ENCODE measurements at places on chromosomes 12 and 14.

- DNase-seq, result no peak
Measured at GRCh38 chr14:95518045-95518751, 1.7 kb upstream of the SYNE3 start.

DNA sequence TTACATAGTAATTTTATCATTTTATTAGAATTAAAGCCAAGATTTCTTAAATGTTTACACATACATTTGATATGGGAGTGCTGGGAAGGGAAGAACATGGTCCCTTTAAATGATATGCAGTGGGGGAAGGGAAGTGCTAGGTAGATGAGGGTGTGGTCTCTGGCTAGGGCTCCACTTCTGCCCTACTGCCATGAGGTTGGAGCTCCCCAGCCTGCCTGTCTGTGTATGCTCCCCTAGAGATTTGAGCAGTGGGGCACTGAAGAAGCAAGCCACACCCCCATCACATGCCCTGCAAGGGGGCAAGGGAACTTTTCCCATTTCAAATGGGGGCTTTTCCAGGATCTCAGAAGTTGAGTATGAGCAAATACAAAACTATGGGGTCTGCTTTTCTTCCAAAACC, 25.5 kb downstream of the CLECL1 start:
- no peak for DNase-seq

DNA sequence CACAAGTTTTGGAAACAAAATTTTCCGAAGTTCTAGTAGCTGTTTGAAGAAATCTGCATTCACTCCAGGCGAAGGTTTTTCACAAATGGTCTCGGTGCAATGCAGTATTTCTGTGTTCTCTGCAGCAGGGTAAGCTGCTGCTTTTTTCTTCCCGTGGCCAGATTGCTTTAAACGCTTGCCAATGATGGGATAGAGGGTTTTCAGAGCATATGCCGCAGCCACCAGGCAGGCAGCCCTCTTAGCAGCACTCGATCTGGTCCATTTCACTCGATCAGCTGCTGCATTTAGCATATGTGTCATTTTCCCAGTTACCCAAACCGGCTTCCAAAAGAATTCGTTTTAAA, 315 bp downstream of the ABCD2 start:
- no peak for DNase-seq

DNA sequence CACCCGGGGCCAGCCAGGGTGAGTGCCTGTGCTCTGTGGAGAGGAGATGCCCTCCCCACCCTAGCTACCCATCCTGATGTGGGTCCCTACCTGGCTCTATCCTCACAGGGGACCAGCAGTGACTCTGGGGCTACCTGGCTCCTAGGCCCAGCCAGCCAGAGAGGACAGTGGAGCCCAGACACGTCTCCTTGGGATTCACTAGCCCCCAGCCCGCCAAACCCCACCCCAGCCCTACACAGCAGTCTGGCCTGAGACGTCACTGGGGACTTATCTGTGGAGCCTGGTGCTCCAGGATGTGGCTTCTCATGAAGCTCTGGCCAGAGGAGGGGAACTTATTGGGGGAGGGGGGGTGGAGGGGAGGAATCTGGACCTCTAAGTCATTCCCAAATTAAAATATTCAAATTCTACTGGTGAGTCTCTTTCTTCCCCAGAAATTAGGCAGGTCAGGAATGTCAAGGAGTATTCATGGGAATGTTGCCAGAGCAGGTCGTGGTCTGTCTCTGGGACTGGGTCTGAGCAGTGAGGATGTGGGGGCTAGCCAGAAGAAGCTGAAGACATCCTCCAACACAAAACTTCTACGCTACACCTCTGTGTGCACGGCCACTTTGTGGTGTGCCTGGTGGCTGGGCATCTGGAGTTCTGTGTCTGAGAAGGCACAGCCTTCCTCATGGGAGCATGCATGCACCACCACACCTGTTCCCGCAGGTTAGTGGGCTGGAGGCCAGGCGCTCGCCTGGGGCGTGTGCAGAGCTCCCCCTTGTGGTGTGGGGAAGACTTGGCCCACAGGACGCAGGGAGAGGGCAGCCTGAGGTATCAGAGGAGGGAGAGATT, 2.7 kb downstream of the CMTM5 start:
- DNase-seq, result peak; percentile 40

DNA sequence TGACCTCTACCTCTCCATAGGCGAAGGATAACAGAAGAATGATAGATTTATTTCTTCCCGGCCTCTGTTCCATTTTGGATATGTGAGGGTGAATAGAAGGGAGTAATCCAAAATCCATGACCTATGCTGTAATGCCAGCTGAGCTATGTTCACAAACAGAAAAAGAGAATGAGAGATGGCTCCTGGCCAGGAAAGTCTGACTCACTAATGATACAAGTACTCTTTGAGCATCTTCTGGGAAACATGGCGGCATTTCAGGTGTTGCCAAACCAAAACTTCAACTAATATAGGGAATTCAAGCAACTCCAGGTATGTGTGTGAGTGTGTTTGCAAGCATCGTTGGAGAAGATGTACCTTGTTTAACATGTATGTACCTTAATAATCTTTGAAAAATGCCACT, 55.1 kb downstream of the MED13L start:
- DNase-seq, result peak; percentile 15

DNA sequence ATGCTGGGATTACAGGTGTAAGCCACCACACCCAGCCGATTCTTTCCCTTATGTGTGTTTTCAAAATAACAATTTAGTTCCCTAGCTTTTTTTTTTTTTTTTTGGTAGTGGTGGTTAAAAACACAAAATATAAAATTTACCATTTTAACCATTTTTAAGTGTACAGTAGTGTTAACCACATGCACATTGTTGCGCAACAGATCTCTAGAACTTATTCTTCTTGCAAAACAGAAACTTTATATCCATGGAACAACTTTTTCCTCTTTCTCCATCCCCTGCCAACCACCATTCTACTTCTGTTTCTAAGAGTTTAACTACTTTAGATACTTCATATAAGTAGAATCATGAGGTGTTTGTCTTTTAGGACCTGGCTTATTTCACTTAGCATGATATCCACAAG, 1.1 kb upstream of the NDUFA12 start:
- no peak for DNase-seq

DNA sequence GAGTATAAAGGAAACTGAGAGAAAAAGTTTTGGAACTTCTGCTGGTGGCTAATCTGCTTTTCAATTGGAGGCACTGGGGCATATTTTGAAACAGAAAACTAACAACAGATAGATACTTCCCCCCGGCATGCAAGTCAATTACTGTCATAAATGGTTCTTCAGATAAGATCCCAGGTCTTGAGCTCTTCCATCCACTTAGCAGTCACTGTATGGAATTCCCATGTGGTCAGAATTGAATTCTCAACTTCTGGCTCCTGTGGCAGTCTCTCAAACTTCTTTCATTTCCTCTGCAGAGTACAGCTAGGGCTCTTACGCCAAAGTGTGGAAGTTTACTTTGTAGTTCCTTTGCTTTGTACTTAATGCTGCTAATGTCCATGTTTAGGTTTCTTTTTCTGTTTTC, 452.2 kb downstream of the IPO8 start:
- DNase-seq, result no peak

All from stimulated activated CD4-positive, alpha-beta T cell treated with anti-CD3 and anti-CD28 coated beads, Interleukin-15, amount 100 ng/mL, for 48 hours (primary cell).